Type B pancreatic cell (in vitro differentiated cells): ENCODE measurements at places on chromosomes 2 and 18. TPM values are rescaled to one million over a fixed set of nuclear protein-coding genes. Genes with fewer than 3 reads are reported as not detected.

- no peak for DNase-seq
These were observed 52.8 kb upstream of the SLC35F5 start for GRCh38 chr2:113809076-113809736.

GRCh38 chr2:127401757-127402695 is 14.3 kb upstream of the MAP3K2 start:
- no peak for DNase-seq

- no peak for DNase-seq
These were observed 147.2 kb upstream of the SLC1A4 start for GRCh38 chr2:64842030-64842429.

The HNMT gene
- 11.6 and 12.1 TPM in 2 replicates for total RNA-seq

DNA sequence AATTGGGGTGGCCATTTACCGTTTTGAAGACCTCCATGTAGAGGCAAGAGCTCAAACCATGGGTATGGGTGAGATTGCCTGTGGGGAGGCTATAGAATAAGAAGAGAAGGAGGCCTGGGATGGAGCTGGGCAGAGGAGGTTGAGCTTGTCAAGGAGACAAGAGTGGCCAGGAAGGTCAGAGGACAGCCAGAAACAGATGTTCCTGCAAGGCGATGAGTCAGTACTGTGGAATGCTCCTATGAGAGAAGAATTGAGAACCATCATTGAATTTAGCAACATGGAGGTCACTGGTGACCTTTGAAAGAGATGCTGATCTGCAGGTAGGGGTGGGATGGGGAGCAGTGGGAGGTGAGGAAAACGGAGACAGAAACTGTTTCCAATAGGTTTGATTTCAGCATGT is 3.5 kb downstream of the ACSL3 start:
- DNase-seq = no peak

GRCh38 chr2:22247466-22247865 is 1123.7 kb downstream of the TDRD15 start:
- no peak for DNase-seq

The PLCD4 gene
- total RNA-seq = 0.40 and 1.4 TPM in 2 replicates

- peak; percentile 75 for DNase-seq
These were observed 584 bp downstream of the AAK1 start for GRCh38 chr2:69642709-69643601.

The REEP1 gene
- 6.4 and 14.1 TPM in 2 replicates for total RNA-seq

- no peak for DNase-seq
These were observed 23.8 kb downstream of the COPS8 start for GRCh38 chr2:237109421-237109934.

DNA sequence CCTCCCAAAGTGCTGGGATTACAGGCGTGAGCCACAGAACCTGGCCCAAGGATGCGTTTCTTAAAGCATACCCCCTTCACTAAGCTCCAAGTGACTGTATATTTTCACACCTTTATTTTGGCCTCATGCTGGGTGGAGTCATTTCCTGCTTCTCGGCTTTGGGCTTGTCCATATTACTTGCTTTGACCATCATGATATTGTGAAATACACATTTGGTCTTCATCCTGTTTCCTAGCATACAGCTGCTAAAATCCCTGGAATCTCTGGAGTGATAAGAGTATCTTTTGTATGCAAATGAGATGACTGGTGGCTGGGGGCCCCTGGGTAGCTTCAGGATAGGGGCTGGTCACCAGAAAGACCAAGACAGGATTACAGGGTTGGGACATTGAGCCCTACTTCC is 17.6 kb upstream of the COLEC12 start:
- no peak for DNase-seq

The INHA gene
- 1.2 and 1.3 TPM in 2 replicates for total RNA-seq
